Activated CD4-positive, alpha-beta memory T cell treated with anti-CD3 and anti-CD28 coated beads for 36 hours (primary cell): ENCODE measurements at places on chromosomes 2 and 18. TPM values are rescaled to one million over a fixed set of nuclear protein-coding genes. Genes with fewer than 3 reads are reported as not detected.

DNA sequence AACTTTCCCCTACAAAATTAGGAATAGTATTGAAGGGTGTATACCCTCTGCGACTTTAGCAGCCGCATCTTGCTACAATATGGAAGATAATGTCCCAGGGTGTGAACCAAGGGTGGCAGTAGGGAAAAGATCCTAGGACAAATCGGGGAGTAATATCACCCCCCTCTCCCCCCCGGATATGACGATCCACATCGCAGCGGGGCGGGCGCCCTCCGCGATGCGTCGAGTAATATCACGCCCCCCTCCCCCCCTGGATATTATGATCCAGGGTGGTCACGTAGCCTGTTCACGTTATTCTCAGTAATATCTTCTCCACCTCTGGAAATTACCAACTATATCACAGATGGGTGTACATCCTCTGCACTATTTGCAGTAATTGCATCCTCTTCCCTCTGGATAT lies 82.9 kb downstream of the DAPL1 start:
- no peak overlapping the region for H3K4me3 ChIP-seq
- H3K27me3 ChIP-seq: peaks cover 1% of the 10 kb centered on the region
- no peaks in the 10 kb centered on the region for H3K4me1 ChIP-seq
- H3K27ac ChIP-seq: no peak overlapping the region
- H3K36me3 ChIP-seq: no peaks in the 10 kb centered on the region

DNA sequence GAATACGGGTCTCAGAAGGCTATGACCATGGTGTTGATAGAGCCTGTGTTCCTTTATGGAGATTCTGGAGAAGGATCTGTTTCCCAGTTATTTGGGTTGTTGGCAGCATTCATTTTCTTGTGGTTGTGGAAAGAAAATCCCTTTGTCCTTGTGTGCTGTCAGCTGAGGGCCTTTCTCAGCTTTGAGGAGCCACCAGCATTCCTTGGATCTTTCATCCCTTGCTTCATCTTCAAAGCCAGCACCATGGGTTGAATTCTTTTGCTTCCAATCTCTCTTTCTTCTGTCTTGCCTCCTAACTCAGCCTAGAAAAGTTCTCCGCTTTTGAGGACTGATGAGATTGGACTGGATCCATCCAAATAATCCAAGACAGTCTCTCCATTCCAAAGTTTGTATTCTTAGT lies 103.2 kb upstream of the MMADHC start:
- no peaks in the 10 kb centered on the region for H3K36me3 ChIP-seq
- no peaks in the 10 kb centered on the region for H3K4me1 ChIP-seq
- no peak for DNase-seq
- H3K27ac ChIP-seq: no peak overlapping the region
- peaks cover 5% of the 10 kb centered on the region for H3K27me3 ChIP-seq

- DNase-seq: no peak
- H3K27me3 ChIP-seq: no peaks in the 10 kb centered on the region
- peak overlapping the region; percentile 93 for H3K27ac ChIP-seq
- peak overlapping the region; percentile 100 for H3K4me3 ChIP-seq
Measured at GRCh38 chr2:95165030-95165370, 609 bp upstream of the ZNF2 start.

DNA sequence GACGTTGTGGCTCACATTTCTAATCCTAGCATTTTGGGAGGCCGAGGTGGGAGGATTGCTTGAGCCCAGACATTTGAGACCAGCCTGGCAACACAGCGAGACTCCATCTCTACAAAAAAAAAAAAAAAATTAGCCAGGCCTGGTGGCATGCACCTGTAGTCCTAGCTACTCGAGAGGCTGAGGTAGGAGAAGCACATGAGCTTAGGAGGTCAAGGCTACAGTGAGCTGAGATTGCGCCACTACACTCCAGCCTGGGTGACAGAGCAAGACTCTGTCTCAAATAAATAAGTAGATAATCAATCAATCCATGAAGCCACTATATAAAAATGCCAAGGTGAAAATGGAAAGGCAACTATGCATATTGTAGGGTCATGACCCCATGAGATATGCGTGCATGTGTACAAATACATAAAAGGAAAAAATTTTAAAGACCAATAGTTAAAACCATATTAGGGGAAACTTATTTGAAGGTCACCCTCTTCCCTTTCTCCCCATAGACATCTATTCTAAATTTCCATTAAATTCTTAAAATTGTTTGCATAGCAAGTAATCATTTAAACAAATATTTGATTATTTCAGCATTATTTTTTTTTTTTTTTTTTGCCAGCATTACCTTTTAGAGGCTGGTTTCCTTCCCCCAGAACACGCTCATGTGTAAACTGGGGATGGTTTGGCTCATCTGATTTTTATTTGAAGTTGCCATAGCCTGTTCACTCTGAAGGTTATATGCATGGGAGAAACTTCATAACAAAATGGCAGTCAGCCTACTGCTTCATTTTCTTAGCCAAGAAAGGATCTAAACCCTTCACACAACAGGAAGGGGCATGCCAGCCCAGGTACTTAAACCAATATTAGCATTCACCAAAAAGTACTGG lies 37.3 kb upstream of the TMEM247 start:
- H3K4me1 ChIP-seq: peaks cover 28% of the 10 kb centered on the region
- H3K36me3 ChIP-seq: peaks cover 3% of the 10 kb centered on the region
- no peak overlapping the region for H3K4me3 ChIP-seq
- no peak for DNase-seq

- H3K4me1 ChIP-seq: no peaks in the 10 kb centered on the region
- no peak overlapping the region for H3K4me3 ChIP-seq
- DNase-seq: no peak
Measured at GRCh38 chr2:149410701-149411484, 80.5 kb downstream of the LYPD6 start.

- peaks cover 5% of the 10 kb centered on the region for H3K4me1 ChIP-seq
- peak; percentile 33 for DNase-seq
- peak overlapping the region; percentile 2 for H3K27ac ChIP-seq
- H3K4me3 ChIP-seq: no peak overlapping the region
Measured at GRCh38 chr2:224837558-224837957, 121.4 kb upstream of the CCDC195 start.

DNA sequence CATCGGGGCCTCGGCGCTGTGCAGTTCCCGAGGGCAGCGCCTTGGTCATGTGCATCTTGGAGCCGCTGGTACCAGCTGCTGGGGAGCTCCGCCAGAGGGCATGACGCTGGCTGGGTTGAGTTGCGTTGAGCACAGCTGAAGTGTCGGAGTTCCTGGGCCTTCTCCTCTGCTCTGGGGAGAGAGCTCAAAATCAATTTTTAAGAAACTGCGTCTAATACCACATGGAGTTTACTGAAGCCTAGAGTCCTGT lies 48.7 kb downstream of the GREB1 start:
- no peak for DNase-seq
- H3K27me3 ChIP-seq: peaks cover 19% of the 10 kb centered on the region
- no peak overlapping the region for H3K4me3 ChIP-seq
- no peaks in the 10 kb centered on the region for H3K36me3 ChIP-seq
- H3K4me1 ChIP-seq: peaks cover 11% of the 10 kb centered on the region

DNA sequence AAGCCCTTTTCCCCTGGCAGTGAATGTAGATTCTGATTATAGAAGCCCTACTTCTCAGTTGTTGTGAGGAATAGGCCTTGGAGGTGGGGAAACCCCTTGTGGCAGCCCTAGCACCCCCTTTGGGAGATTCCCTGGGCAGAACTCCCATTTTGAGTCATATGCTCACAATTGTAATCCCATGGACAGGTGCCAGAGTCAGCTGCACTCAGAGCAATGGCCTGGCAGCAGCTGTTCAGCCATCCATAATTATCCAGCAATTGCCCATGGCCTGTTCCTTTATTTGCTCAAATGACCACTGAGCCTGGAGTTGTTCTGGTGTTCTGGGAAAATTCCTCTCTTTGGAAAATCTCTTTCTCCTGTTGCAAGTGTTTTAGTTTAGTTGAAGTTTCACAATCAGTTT lies 71.7 kb downstream of the PTRHD1 start:
- peaks cover 8% of the 10 kb centered on the region for H3K4me1 ChIP-seq
- peak; percentile 36 for DNase-seq
- no peaks in the 10 kb centered on the region for H3K27me3 ChIP-seq
- H3K27ac ChIP-seq: no peak overlapping the region
- no peak overlapping the region for H3K4me3 ChIP-seq
- H3K36me3 ChIP-seq: peaks cover 16% of the 10 kb centered on the region

- no peak overlapping the region for H3K27ac ChIP-seq
- no peak for DNase-seq
- H3K36me3 ChIP-seq: no peaks in the 10 kb centered on the region
- no peak overlapping the region for H3K4me3 ChIP-seq
Measured at GRCh38 chr2:73343992-73344391, 41.6 kb upstream of the ALMS1 start.

- H3K27ac ChIP-seq: no peak overlapping the region
- H3K4me1 ChIP-seq: peaks cover 32% of the 10 kb centered on the region
- H3K36me3 ChIP-seq: no peaks in the 10 kb centered on the region
- H3K4me3 ChIP-seq: no peak overlapping the region
Measured at GRCh38 chr2:160209516-160209856, 9.4 kb upstream of the ITGB6 start.

- peaks cover 74% of the 10 kb centered on the region for H3K4me1 ChIP-seq
- H3K4me3 ChIP-seq: peak overlapping the region; percentile 88
- H3K27ac ChIP-seq: no peak overlapping the region
- no peak for DNase-seq
- H3K36me3 ChIP-seq: peaks cover 5% of the 10 kb centered on the region
Measured at GRCh38 chr2:46540496-46541331, 61.3 kb downstream of the TMEM247 start.

DNA sequence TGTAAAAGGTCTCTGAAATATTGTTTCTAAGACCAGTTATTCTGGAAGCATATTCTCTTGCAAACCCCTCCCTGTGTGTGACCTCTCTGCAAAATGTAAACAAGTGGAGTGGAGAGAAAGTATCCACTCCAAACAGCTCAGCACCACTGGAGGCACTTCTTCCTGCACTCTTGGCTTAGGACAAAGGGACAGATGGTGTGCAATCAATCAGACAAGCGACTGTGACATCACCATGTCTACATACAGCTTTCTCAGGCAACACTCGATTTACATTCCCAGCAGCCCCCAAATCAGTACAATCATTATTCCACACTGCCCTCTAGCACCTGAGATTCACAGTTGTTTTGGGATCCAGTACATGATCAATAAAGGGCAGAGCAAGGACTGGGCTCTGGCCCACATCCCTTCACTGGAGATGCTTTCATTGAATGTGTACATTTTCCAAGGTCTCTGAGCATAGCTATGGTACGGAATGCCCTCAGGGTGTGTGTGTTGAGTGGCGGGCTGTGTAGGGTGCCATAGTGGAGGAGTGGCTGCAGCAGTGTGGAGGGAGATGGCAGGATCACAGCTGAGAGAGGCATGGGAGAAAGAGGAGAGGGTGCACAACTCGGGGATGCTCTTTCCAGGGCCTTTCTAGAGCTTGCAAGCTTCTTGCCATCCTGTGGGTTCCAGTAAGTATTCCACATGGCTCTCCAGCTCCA lies 311.8 kb upstream of the ST6GAL2 start:
- no peak for DNase-seq
- H3K4me1 ChIP-seq: no peaks in the 10 kb centered on the region
- no peaks in the 10 kb centered on the region for H3K27me3 ChIP-seq
- H3K4me3 ChIP-seq: no peak overlapping the region
- H3K27ac ChIP-seq: no peak overlapping the region

LIPG gene
- total RNA-seq: 0.50 TPM

ASPRV1 gene
- total RNA-seq: 0.71 TPM

REG1A gene
- not detected for total RNA-seq

ELOA2 gene
- total RNA-seq: not detected
